Right ventricle myocardium superior (tissue), 1 donor: ENCODE measurements at places on chromosomes 12 and 14.

GRCh38 chr14:63275611-63276010 lies 43.1 kb downstream of the GPHB5 start:
- no peak for DNase-seq

GRCh38 chr12:58481811-58482210 lies 438.5 kb downstream of the LRIG3 start:
- no peak for DNase-seq

DNA sequence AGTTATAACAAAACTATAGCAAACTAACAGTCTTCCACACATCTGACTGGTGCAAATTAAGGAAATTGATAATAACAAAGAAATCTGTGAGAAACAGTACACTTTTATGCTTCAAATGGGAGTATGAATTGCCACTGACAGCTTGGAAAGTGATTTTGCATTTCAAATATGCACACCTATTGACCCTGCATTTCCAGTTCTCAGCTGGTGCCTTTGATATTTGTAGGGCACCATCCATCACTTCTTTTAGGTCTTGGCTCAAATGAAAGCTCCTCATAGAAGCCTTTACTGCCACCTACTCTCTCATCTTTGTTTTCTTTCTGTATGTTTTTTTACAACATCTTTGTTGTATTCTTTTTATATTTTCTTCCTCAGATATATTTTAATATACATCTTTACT lies 125.1 kb downstream of the ST8SIA1 start:
- DNase-seq = no peak

GRCh38 chr12:120429368-120429767 lies 8.5 kb upstream of the COX6A1 start:
- no peak for DNase-seq

DNA sequence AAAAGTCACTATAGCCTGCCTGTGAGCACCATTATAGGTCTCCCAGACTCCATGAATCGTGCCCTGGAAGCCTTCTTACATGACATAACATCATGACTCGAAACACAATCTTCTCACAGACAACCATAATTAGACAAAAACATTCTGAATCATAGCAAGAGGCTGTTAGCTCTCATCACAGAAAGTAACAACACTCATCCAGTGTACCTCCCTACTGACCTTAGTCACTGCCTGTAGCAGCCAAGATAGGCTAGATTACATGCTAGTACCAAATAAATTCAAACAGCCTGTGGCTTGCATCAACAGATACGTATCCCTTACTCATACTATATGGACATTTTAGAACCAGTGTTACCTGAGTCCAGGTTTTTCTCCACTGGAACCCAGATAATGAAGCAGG lies 663.8 kb upstream of the FOXG1 start:
- no peak for DNase-seq

DNA sequence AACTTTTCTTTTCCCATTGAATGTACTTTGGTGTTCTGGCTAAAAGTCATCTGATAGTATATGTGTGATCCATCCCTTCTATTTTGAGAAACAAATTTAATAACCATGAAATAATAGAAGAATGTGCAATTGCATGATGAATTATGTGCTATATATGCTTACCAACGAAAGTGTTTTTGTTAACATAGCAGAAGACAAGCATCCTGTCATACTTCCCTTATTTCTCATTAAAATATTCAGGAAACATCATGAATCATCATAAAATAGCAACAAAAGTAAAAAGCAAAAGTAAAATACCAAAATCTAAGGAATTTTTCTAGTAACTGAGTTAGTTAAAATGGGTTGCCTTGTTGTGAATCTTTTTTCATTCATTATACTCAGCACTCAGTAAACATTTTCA lies 409.0 kb upstream of the PDE3A start:
- no peak for DNase-seq

GRCh38 chr14:91041450-91041849 lies 19.0 kb downstream of the RPS6KA5 start:
- DNase-seq = no peak

DNA sequence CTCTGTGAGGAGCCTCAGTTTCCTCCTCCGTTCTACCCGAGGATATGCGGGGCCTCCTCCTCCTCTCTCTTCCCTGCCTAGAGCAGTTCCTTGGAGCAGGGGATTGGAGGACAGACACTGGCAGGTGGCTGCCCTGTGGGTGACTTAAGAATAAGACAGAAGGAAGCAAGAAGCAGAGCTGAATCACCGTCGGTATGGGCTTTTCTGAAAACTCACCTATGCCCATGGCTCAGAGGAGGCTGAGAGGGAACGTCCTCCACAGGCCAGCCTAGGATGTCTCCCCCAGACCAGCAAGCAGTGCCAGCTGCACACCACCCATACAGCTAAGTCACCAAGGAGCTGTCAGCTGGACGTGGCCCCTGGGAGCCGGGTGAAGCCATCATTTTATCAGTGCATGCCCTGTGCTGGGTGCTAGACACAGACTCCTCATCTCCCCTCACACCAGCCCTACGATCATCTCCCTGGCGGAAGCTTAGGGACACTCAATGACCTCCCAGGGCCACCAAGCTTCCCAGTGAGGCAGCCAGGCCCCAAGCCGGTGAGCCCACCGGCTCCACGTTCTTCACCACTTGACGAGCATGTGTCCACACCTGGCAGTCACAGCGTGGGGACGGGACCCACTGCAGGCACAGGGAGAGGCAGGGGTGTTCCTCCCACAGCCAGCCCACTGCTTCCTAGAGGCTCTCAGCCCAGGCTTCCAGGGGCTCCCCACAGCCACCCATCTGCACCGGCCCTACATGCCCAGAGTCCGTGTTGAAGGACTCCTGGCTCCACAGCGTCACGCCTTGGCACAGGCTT lies 21.4 kb downstream of the ITPK1 start:
- no peak for DNase-seq

DNA sequence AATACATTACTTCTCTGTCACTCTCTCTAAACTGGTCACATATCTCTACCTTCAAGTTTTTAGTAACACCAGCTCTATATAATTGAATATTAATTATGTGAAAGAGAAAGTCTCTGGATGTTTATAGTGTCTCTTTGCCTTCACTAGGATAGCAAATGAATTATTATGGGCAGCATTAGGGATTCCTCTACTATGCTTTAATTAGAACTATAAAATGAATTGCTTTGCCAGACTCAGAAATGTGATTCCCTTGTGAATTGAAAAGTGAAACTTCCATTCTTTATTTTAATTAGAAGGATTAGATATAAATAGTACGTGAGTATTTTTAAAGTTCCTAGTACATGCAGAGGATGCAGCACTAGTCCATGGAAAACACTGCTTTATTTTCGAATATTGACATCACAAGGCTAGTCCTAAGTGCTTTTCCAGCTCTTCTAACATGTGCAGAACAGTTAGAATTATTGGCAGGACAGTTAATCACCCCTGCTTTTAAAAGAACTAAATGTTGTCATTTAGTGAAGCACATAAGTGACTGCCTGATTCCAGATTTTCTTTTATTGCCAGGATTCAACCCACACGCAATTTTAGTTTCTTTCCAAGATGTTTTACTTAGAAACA lies 23.0 kb upstream of the REP15 start:
- no peak for DNase-seq

- DNase-seq = no peak
Measured at GRCh38 chr14:70448633-70449340, 3.2 kb upstream of the ADAM21 start.

DNA sequence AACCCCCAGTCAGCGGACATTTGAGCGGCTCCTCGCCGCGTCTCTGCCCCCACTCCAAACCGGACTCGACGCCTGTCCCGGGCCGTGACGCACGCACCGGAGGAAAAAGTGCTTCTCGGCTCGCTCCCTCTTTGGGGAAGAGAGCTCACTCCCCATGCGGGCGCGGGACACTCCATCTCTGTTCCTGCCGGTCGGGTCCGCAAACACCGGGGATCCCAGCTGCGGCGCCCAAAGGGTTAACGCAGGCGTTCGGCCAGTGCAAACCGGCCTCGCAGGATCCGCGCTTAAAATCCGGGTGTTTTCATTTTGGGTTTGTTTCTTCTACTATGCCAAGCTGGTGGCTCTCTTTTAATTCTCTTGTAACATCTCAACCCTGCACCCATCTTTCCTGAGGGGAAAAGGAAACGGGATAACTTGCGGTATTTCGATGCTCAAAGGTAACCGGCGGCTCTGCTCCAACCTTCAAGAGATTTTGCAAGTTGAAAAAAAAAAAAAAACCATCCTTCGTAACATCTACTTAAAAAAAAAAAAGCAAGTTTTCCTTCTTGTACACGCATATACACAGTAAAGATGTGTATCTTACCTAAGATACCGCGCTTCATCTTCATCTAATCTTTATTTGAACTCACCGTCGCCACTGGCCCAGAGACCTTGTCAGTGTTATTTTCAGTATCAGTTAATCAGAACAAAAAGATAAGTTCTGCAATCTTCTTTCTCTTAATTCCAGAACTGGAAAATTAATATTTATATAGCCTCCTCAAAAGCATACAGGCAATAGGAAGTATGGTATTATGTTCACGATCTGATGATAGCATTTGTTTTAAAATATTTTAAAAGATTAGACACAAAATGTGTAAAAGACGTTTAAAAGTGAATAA lies 1.6 kb upstream of the ATP2B1 start:
- peak; percentile 78 for DNase-seq

DNA sequence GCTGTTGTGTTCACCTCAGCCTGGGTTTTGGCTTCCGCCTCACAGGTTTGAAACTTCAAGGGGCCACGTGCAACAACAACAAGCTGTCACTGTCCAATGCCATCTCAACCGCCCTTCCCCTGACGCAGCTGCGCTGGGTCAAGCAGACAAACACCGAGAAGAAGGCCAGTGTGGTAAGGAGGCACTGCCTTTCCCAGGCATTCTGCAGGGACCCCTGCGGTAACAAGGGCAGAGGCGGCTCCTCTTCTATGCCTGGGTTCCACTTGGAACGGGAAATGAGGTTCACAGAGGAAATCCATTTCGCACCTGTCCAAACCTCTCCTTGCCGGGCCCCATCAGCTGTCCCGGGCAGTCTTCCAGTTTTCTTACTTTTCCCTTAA lies 36.8 kb downstream of the HSP90AA1 start:
- DNase-seq = no peak

DNA sequence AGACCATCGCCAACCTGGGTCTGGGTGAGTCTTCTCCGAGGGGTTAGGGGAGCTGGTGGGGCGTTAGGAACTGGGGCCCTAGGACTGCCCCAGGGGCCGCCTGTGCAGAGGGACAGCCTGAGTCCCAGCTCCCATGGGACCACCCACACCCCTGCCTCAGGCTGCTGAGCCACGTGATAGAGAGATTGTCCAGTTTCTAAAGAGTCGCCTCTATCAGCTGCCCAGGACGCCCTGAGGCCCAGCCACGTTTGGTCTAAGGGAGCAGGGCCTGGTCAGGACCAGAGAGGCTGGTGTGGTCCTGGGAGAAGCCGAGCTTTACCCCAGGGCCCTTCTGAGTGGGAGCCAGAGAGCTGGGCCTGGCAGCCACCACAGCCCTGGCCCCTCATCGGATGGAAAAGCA lies 107.1 kb downstream of the LGMN start:
- no peak for DNase-seq

- no peak for DNase-seq
Measured at GRCh38 chr14:75170772-75171171, 5.6 kb downstream of the TMED10 start.

DNA sequence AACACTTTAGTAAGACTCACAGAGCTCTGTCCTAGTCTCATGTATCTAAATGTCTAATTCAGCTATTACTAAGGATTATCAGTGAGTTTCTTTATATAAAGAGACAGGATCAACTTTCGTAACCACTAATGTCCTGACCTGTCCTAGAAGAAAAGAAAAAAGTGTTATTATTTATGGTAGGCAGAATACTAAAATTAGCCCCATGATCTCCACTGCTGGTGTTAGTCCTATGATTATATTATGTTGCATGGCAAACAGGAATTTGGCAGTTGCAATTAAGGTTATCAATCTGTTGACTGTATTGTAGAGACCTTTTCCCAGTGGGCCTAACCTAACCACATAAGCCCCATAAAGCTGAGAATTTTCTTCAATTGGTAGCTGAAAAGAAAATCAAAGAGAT lies 132.9 kb upstream of the DIO2 start:
- DNase-seq = no peak

DNA sequence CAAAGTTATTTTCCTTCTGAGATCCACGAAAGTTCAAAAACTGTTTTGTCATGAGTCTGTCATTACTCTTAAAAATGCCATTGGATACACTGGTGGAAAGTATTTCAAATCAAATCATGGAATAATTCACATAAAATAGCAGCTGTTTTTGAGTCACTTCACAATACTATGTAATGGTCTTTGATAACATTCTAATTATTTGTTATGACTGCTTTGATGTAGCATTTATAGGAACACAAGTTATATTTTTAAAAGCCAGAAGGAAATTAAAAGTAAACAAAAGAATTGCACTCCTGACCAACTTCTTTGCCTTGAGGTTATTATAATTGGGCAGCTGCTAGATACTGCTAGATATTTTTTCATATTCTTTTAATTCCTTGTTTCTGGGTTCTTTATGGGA lies 473.2 kb downstream of the CCER1 start:
- no peak for DNase-seq

DNA sequence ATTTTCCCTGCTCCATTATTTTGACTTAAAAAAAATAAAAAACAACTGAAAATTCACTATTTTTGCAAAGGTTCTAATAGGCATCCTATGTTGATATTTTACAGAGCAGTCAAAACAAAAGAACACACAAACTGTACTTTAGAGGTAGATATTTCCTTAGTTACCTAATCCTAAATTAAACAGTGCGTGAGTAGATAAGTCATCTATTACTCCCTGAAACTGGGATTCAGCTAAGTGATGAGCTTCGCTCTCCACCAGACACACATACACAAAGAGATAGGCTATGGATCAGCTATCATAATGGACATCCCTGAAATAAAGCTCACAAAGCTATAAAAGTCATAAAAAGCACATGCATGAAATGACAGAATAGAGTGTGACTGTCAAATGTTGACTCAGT lies 398.7 kb downstream of the SOX5 start:
- DNase-seq = no peak

DNA sequence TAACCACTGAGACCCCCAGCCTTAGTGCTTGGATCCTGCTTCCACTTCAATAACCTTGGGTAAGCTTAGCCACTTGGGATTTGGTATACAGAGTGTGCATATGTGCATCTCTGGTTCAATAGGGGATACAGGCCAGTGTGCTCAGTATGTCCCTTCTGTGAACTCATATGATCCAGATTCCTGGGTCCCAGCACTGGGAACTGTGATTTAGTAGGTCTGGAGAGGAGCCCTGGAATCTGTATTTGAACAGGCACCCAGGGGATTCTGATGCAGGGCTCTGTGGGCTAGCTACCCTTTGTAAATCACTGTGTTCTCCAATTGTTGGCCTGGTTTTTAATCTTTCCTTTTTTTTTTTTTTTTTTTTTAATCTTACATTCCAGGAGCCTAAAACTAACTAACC lies 9.8 kb upstream of the RNU6-8 start:
- DNase-seq = no peak

- DNase-seq = no peak
Measured at GRCh38 chr14:31898838-31899528, 178.1 kb upstream of the ARHGAP5 start.

GRCh38 chr14:76256545-76256944 lies 104.8 kb downstream of the GPATCH2L start:
- DNase-seq = no peak
